Astrocyte (in vitro differentiated cells and primary cell): ENCODE measurements at places on chromosomes 1 and 21. TPM values are rescaled to one million over a fixed set of nuclear protein-coding genes. Genes with fewer than 3 reads are reported as not detected.

BCL2L15 gene
- 0.14 and 0.38 TPM in 2 replicates for total RNA-seq

CXADR gene
- total RNA-seq = 20.2 and 30.6 TPM in 2 replicates

DNA sequence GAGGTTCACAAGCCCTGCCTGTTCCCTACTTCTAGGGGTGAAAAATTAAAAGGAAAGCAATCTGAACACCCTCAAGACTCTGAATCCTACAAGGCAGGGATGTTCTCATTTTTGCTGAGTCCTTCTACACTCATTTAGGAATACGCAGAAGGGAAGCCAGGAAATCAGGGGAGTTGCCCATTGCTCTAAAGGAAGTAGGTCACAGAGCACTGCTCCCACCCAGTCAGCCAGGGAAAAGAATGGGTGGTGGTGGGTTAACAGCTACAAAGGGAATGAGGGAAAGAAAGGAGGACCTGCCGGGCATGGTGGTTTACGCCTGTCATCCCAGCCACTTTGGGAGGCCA, 2.4 kb upstream of the CTTNBP2NL start:
- no peak for DNase-seq

DNA sequence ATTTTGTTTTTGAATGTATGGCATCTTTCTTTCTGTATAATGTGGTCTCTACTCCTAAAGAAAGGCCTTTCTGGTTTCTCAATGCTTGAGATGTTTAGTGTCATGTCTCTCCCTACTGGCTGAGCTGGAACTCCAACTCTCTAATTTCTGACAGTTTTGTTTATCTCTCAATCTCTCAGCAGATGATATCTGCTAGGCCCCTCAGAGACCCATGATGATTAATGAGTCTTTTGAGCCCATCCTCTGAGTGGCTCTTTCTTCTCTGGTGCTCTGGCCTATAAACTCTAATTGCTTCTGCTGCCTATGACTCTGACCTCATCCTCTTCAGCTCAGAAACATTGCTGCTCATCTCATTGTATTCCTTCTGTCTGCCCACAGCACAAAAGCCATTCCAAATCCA, 46.6 kb downstream of the CRB1 start:
- DNase-seq = no peak

- DNase-seq = no peak
Measured at GRCh38 chr1:235913311-235913710, 46.6 kb upstream of the LYST start.

DNA sequence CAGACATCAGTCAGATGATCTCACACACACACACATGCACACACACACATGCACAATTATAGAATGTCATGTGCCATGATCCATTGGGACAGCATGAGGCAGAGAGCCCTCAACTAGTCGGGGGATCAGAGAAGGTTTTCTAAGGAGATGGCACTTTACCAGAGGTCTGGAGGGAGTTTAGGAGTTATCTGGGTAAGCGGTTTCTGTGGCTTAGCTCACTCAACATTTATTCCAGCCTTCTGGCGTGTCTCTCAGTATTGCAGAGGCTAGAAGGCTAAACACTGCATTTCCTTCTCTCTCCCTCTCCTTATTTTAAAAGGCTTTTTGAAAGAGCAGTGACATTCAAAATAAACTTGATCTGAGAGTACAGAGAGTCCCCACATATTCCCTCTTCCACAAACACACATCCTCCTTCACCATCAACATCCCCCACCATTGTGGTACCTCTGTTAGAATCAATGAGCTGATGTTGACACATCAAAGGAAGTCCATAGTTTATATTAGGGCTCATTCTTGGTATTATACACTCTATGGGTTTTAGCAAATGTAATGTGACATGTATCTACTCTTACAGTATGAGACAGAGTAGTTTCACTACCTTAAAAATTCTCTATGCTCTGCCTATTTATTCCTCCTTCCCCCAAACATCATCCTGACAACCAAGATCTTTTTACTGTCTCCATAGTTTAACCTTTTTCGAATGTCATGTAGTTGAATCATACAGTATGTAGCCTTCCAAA, 9.0 kb upstream of the PLA2G2A start:
- no peak for DNase-seq

DNA sequence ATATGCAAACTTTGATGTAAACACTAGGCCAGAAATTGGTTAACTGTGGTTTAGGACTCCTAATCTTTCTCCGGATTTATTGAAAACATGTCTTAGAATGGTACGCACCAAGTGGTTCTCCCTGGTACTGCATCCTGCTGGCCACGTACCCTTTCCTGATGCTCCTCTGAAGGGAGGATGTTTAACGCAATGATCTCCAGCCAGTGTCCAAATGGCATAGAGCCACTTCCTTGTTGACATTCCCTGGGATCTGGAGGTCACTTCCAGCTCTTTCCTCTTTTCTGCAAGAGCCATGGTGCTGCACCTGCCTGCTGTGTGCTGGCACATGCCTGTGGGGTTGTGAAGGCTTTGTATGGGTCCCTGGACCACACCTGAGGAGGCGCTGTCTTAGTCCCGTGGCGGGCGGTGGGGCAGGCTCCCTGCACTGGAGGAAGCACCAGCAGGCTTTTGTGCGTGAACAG, 53.9 kb downstream of the GALNT2 start:
- DNase-seq = no peak

DNA sequence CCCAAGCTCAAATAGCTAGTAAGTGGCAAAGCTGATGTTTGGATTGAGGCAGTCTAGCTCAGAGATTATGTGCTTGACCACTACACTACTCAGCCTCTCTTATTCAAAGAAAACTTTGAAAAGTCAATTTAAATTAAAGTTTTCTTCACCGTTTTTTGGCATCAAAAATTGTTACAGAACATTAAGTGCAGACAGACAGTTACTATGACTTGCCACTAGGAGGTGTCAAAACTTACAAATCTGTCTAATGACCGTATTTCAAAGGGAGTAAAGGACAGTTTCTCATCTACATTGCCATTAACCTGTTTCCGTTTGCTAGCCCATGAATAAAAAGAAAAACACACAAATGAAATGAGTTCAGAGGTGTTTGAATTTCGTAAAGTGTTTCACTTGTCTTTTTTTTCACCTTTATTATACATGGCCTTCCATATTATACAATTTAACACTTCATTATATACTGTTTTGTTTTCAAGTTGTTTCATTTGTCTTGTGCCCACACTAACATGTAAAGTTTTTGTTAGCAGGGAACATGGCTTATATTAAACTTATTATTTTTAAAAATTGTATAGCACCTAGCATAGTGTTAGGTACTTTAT, 57.4 kb upstream of the MTF2 start:
- DNase-seq = peak; percentile 38

GRCh38 chr1:13224480-13225060, 1.4 kb downstream of the PRAMEF18 start:
- no peak for DNase-seq

DNA sequence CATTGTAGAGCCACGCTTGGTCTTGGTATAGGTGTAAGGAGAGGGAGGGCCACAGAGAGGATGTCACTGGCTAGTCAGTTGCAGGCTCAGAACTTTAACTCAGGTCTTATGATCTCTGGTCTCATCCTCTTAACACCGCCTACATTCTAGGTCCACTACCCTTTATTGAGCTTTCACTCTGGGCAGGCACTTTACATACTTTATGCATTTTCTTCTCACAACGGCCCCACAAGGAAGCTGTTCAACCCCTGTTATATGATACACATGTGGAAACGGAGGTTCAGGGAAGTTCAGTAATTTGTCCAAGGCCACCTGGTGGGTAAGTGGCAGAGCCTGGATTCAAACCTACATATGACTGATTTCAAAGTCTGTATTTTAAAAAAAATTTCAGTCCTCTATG, 25.3 kb upstream of the RCAN3 start:
- DNase-seq = no peak
